BE2C (cell line): ENCODE measurements at places on chromosomes 13 and 19.

DNA sequence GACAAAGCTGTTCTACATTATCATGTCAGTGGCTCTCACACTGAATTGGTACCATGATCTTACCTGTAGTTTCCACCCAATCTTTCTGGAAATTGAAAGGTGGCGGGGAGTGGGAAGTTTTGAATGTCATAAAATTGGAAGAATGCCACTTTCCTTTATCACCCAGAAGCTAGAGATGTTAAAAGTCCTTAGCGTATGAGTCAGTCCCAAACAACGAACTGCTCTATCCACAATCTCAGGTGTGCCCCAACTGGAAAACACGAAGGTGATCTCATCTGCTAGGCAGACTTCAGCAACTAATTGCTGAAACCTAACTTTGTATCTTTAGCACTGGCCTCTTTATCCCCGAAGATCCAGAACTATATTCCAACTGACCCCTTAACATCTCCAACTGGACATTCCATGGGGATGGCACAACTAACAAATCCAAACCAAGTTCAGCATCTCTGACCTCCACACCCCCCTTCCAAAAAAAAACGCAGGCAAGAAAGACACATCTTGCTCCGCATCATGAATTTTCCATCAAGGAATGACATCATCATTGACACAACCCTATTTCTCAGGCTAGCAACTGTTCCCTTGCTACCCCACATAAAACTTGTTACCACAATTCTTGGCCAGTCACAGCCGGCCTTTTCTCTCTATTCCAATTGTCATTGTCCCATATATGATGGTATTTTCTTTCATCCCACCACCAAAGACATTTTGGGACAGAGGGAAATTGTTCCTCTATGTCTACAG lies 175.4 kb downstream of the KLF12 start:
- no peak for DNase-seq

DNA sequence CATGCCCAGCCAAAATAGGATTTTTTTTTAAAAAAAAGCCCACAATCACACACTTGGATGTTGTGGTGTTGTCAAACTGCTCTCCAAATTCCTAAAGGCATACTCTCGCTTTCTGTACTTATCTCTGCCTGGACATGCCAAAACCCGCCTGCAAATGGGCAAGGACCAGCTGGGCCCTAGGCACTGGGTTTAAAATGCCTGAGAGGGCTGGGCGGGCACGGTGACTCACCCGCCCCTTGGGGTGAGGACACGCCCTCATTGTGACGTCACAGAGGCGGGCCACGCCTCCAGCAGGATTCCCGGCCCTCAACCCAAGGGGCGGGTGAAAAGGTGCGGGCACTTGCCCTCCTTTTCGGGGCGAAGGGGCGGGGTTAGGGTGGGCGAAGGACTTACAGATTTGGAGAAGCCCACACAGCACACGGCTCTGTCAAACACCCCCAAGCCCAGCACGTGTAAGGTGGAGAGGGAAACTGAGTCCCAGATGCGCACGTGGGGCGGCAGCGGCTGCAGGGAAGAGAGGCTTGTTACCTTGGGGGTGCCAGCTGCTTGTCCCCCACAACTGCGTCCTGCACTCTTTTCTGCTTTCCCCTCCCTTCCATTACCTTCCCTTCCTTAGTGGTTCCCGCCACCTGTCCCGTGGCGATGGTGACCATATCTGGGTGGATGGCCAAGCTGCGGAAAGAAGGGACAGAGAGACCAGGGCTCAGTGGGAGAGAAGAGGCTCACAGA lies 6.6 kb downstream of the EML2 start:
- peak; percentile 87 for DNase-seq

- no peak for DNase-seq
These were observed 14.6 kb upstream of the SIN3B start for GRCh38 chr19:16814526-16815100.

- no peak for DNase-seq
These were observed 1.1 kb downstream of the APC2 start for GRCh38 chr19:1450735-1451731.

- no peak for DNase-seq
These were observed 56.8 kb downstream of the DNAJC15 start for GRCh38 chr13:43080199-43080598.

DNA sequence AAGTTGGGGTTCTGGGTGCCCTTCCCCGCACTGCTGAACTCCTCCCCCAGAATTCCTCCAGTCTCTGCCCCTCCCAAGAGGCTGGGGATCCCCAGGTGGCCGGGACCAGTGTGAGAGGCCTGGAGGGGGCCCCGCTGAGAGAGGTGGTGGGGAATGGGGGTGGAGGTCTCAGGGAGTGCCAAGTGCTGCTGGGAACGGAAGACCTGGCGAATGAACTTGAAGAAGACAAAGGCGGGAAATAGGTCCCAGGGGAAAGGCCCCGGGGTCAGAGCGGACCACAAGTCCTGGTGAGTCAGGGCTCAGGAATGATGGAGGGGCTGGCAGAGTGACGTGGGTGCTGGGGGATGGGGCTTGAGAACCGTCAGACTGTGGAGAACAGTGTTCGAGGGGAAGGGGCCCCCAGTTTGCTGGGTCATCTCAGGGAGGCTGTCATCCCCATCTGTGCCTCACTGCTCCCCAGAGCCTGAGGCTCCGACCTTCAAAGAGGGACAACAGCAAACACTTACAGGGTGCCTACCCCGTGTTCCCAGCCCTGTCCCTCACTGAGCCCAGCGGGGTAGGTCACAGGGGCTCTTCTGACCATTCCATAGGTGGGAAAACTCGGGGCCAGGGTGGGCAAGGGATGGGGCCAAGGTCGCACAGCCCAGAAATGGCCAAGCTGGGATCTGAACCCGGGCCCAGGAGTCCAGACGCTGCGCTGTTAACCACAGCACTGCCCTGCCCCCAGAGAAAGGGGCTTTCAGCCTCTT lies 16.0 kb upstream of the SEMA6B start:
- peak; percentile 66 for DNase-seq

- DNase-seq, result no peak
These were observed 72.5 kb downstream of the RAP2A start for GRCh38 chr13:97506511-97506910.

DNA sequence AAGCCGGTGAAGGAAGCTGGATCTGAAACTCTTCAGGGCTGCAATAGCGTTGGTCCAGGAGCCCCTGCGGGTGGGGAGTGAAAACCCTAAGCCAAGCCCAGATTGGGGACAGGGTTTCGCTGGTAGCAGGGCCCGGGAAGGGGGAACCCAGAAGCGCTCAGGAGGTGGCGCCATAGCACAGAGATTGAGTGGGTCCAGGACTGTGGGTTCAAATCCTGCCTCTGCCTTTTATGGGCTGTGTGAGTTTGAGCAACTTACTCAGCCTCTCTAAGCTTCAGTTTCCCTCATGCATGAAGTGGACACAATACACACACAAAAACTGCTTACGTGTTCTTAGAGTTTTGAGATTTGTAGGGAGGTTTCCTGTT lies 8.3 kb upstream of the SYCN start:
- no peak for DNase-seq

DNA sequence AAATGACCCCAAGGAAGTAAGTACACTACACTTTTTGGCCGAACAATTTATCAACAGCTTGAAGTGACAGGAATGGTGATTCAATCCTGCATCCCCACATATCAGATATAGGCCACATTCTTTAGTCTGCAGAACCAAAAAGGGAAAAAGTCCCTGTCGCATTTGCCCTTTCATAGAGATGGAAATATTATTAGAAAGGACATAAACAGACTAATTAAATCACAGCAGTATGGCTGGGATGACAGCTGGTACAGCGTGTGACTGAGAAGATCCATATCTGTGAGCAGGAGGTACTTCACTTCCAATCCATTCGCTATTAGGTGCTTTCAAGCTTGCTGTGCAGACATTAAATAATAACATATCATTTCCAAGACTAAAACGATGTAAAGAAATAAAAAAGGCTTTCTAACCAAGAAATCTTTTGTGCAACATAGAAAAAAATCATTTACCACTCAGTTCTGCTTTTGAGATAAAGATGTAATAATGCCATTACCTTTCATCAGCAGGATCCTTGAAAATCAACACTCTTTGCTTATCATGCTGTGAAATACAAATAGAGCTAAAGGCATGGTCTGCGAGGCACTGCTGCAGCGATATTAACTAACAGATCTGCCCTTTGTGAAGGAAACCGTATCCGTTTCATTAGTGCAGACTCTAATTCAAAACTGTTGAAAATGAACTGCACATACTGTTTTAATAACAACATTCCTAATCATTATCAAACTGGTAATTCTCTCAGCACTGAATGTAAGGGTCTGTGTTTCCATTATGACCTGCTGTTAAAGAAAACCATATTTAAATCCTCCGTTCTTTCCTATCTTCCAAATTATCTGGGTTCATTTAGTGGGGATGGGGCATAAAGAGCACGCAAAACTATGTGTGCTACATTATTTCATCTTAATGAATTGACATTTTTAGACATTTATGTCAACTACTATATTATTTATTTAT lies 245.6 kb downstream of the DACH1 start:
- peak; percentile 66 for DNase-seq

GRCh38 chr19:5451494-5451893 lies 3.7 kb upstream of the ZNRF4 start:
- no peak for DNase-seq

DNA sequence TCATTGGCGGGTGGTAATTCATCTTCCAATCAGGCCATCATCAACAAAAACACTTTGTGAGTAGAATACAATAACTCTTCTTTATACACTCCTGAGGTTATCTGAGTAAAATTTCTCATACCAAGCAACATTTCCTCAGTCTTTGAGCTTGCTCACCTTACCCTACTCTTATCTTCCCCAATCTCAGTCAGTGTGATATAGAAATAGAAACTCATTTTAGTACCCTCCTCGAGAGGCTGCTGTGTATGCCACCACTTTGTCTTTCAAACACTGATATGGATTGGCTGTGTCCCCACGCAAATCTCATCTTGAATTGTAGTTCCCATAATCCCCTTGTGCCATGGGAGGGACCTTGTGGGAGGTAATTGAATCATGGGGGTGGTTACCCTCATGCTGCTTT lies 209.7 kb downstream of the RBM26 start:
- no peak for DNase-seq

DNA sequence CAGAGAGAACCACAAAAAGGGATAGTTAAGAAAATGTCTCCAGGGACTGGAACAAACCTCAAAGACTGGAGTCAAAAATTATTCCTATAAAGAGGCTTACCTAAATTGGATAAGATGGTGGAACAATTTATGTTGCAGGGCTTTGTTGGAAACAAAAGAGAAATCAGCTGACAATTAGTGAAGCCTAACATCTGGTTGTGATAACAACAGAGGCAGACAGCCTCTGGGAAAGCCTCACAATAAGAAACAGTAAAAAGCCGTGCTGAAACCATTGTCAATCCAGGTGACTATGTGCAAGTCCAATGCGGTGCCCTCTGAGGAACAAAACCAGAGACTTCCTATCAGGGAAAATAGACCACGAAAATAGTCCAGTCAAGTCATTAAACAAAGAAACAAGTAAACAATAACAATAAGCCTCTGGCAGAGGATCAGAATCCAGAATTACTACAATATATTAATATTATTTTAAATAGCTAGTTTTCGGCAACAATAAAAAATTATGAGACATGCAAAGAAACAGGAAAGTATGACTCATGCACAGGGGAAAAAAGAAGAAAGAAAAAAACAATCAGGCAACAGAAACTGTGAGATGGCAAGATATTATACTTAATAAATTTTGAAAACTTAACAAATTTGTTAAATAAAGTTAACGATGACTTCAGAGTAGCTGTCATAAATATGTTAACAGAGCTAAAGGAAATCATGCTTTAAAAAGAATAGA lies 99.7 kb upstream of the RXFP2 start:
- DNase-seq, result no peak
